ENCODE measurements at places on chromosomes 4 and X.

- no peak for DNase-seq
Observed at GRCh38 chr4:16685536-16685935, 212.9 kb downstream of the LDB2 start.

- DNase-seq = no peak
Observed at GRCh38 chrX:120755066-120755846, 120.4 kb downstream of the CT47B1 start.

DNA sequence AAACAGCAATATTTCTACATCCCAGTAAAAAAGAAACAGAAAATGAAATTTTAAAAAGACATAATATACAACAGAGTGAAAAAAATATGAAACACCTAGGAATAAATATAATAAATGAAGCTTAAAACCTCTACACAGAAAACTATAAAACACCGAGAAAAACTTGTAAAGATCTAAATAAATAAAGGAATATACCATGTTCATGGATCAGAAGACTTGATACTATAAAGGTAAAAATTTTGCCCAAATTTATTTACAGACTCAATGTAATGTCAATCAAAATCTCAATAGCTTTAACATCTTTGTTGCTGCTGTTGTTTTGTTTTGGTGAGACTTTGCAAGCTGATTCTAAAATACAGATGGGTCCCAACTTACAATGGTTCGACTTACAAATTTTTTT, 5.7 kb downstream of the TBC1D9 start:
- DNase-seq = no peak

GRCh38 chr4:26252349-26253025, 68.3 kb upstream of the RBPJ start:
- DNase-seq = no peak
